ENCODE measurements at places on chromosomes 13 and 19.

- no peak for DNase-seq
Observed at GRCh38 chr19:33111587-33111986, 20.3 kb upstream of the WDR88 start.

GRCh38 chr19:38304866-38305429 lies 897 bp downstream of the C19orf33 start:
- no peak for DNase-seq

DNA sequence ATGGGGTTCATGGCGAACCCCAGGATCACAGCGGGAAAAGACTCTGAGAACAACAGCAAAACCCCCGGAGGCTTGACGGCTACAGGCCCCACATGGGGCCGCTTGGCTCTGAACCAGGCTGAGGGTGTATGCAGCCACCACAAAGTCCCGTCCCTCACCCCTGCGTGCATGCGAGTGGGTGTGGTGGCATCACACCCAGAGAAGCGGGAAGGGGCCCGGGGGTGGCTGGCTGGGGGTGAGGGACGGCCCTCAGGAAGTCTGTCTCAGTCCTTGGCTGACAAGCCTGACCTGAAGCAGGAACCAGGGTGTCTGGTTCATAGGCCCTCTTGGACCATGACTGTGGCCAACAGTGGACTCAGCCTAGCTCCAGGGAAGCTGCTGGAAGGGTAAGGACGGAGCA lies 34.2 kb downstream of the CEBPG start:
- DNase-seq = no peak

DNA sequence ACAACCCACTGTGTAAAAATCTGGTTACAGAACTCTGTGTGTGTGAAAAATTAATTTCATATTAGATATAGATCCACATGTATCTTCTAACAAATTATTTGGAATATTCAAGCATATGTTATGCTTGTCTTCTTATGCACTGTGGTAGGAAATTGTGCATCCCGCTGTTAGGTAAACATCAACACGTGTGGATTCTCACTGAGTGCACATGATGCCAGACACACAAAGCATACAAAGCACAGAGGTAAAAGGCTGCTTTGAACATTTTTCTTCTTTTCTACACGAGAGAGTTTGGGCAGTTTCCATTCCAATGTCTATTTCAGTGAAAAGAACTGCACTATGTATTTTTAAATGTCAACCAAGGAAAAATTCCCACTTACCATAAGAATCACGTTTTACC lies 354.9 kb downstream of the PCDH9 start:
- DNase-seq = peak; percentile 32

DNA sequence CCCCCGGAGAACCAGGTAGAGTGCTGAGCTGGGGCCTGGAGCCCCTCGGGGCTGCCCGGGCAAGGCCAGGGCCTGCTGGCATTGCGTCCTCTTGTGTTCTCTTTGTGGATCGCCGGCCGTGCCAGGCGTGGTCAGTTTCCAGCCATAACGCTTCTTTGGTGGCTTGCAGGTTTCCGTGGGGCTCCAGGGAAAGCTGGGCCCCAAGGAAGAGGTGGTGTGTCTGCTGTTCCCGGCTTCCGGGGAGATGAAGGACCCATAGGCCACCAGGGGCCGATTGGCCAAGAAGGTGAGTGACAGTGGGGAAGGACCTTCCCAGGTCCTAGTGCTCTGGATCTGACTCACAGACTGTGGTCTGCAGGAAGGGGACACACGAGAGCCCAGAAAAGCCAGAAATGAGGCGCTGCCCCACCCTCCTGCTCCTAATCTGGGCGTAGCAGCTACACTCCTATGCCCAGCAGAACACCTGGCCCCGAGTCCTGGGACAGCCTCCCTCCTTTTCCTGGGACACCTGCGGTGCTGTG lies 57.5 kb downstream of the RAB20 start:
- DNase-seq = no peak

DNA sequence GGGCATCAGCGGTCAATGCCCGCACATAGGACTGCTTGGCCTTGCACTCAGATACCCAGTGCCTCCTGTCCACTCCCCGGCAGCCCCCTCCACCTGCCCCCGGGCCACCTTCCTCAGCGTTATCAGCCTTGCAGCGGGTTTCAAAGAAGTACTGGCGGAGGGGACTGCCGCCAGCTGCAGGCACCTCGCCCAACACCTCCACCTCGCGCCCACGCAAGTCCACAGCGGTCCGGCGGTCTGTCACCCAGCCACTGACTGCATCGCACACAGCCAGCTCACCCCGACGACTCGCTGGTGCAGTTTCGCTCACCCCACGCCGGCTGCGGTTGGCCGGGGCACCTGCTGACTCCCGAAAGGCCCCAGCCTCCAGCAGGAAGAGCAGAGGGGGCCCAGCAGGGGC lies 3.2 kb downstream of the NTF4 start:
- no peak for DNase-seq

DNA sequence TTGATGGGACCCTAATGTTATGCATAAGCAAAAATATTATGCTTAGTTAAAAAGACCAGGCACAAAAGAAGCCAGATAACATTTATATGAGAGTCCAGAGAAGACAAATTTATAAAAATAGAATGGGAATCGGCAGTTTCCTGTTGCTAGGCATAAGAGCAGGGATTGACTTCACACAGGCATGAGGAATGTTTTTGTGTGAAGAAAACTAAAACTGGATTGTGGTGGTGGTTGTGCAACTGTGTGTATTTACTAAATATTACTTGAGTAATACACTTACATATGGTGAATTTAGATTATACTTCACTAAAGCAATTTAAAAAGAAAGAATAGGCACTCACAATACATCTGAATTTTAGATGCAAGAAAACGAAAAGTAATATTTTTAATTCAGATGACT lies 108.3 kb downstream of the SLITRK1 start:
- no peak for DNase-seq

DNA sequence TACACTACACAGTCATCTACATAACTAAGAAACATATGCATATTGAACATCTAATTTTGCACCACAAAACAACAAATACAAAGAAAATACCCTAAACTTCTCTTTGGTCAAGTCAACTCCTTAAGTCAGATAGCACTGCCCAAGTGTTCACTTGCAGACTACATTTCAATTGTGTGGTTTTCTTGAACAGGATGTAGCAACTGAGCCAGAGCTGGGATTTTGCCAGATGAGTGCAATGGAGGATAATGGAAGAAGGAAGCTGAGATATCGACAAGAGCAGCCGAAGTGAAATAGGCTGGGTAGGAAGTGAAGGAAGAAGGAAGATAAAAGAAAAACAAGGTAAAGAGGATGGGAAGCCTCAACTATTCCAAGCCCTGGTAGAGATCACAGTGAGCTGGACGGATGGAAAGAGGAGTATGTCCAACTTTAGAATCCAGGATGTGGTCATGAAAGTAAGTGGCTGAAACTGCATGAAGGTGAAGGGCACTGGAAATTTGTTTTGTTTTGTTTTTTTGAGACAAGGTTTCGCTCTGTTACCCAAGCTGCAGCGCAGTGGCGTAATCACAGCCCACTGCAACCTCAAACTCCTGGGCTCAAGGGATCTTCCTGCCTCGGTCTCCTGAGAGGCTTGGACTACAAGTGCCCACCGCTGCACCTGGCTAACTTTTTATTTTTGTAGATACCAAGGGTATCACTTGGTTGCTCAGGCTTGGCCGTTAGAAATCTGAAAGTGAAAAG lies 15.0 kb downstream of the NUFIP1 start:
- DNase-seq = no peak

GRCh38 chr19:39341129-39341718 lies 997 bp upstream of the SAMD4B start:
- no peak for DNase-seq

- no peak for DNase-seq
Observed at GRCh38 chr13:50426927-50427326, 411.7 kb downstream of the KCNRG start.

- DNase-seq = no peak
Observed at GRCh38 chr13:22120646-22121045, 449.8 kb downstream of the FGF9 start.

- no peak for DNase-seq
Observed at GRCh38 chr13:94704377-94705080, 7.8 kb downstream of the SOX21 start.

DNA sequence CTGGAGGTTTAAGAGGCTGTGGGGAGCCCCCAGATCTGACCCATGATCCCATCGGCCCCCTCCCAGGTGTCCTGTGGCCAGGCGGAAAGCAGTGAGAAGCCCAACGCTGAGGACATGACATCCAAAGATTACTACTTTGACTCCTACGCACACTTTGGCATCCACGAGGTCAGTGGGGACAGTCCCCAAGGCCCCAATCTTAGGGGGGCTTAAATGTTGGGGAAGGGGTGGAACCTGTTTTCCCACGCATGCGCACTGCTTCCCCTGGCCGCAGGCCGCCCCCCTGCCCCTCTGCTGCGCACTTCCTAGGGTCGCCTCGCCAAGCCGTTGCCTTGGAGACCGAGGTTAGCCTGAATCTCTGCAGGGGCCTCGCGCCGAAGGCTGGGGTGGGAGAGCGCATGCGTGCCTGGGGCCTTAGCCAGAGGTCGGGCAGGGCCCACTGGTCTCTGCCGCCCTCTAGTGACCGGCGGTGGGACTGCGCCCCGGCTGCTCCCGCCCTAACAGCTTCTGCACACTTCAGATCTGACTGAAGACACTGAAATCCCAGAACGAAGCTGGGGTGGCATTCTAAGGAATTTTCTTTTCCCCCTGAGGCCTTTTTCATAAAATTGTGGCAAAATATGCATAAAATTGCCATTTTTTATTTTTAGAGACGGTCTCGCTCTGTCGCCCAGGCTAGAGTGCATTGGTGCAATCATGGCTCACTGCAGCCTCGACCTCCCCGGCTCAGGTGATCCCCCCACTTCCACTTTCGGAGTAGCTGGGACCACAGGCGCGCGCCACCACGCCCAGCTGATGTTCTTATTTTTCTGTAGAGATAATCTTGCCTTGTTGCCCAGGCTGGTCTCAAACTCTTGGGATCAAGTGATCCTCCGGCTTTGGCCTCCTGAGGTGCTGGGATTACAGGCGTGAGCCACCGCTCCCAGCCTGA lies 3.6 kb downstream of the PRMT1 start:
- peak; percentile 75 for DNase-seq

DNA sequence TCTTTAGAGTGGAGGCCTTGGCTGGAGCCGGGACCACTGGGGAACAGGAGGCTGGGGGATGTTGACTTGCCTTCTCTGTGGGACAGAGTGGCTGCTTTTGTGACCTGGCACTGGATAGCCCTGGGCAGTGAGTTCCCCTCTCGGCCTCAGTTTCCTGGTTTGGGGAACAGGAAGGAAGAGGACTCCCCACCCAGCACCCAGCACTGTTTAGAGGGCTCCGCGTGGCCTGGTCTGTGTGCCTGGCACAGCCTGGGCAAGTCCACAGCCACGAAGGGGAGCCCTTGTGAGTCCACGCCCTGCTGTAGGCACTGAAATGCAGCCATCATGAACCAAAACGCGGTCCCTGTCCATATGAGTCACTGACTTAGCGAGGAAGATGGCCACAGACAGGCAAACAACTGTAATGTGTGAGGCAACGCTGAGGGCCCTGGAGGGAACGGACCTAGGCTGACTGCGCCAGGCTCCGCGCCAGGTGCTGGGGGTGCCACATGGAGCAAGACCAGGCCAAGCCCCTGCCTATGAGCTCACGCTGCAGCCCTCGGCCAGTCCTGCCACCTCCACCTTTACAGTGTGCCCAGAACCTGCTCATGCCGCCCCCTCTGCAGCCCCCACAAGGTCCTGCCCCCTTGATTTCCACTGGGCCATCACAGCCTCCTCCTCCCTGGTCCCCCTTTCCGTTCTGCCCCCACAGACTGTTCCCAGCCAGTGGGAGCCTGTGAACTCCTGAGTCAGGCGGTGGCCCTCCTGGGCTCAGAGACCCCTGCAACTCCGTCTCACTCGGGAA lies 35.5 kb downstream of the PAK4 start:
- no peak for DNase-seq

- DNase-seq = no peak
Observed at GRCh38 chr19:51739466-51740213, 12.0 kb downstream of the FPR1 start.

GRCh38 chr19:1090731-1091543 lies 4.2 kb downstream of the POLR2E start:
- DNase-seq = no peak

DNA sequence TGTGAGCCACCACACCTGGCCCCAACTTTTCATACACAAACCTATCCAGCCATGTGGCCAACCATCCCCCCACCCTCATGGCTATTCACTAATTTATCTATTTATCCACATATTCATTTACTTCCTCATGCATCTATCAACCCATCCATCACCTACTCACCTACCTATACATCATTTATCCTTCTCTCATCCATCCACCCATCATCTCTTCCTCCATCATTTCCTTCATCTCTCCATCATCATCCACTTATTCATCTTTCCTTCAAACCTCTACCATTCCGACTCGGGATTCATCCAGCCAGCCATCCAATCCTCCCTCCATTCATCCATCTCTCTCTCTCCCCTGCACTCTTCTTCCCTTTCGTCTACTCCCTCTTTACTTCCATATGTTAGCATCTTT lies 54.6 kb downstream of the RYR1 start:
- DNase-seq = no peak

- no peak for DNase-seq
Observed at GRCh38 chr13:112712451-112713207, 22.8 kb downstream of the ATP11A start.

DNA sequence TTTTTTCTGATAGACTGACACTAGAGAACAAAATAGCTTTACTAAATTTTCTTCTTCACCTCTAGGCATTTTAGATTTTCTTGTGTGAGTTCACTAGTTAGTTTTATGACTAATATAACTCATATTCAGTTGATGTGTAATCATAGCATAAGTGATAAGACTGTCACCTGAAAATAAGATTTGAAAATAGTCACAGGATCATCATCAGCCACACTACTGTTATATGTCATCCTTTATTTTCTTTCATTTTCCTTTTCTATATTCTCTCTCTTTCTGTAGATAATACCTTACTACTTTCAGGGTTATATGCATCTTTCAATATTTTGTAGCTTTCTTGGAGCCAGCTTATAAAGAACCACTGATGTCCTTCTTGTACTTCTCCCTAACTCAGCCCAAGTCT lies 292.6 kb downstream of the TDRD3 start:
- no peak for DNase-seq

GRCh38 chr19:4149518-4150288 lies 3.7 kb upstream of the CREB3L3 start:
- no peak for DNase-seq

DNA sequence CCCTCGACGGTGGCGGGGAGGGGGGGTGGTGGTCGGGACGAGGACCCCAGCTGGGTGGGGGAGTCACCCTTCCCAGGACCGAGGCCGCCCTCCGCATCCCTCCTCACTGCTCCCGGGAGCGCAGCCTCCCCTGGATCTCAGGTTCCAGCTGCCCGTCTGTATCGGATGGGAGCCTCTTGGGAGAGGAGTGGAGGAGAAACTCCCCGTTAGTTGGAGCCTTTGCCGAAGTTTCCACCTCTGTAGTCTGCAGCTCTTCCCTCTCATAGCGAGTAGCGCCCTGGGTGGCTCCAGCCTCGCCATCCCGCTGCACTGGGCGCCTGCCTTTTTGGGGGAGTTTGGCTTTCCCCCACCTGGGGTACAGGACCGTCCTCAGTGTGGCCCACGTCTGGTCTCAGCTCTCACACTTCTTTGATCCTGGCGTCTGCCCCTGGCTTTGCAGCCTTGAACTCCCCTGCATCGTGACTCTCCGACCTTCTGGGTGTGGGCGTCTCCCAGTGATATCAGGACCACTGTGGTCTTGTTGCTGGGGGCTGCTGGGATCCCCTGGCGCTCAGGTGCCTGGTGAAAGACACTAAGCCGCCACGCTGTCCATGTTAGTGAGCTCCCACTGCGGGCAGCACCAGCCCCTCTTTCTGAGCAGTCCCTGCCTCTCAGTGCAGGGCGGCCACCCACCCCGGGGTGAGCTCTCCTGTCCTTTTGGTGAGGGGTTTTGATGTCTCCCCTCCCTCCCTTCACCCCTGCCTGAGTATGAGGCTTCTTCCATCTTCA lies 1.1 kb downstream of the CNOT3 start:
- no peak for DNase-seq

GRCh38 chr19:40303765-40304164 lies 18.6 kb upstream of the AKT2 start:
- DNase-seq = no peak
